ENCODE measurements at places on chromosomes 2 and 18. TPM values are rescaled to one million over a fixed set of nuclear protein-coding genes. Genes with fewer than 3 reads are reported as not detected.

The BOK gene
- total RNA-seq, result 42.4 TPM

The RGPD4 gene
- total RNA-seq, result not detected

The TNFRSF11A gene
- 0.66 TPM for total RNA-seq

The CABYR gene
- total RNA-seq, result 5.6 TPM

The RTKN gene
- 11.8 TPM for total RNA-seq

The SNTG2 gene
- not detected for total RNA-seq

The ALKAL2 gene
- total RNA-seq, result 0.17 TPM

The AGXT gene
- not detected for total RNA-seq

The DPP4 gene
- 297 TPM for total RNA-seq

The EDAR gene
- total RNA-seq, result not detected

The PPM1G gene
- total RNA-seq, result 63.4 TPM

The LRRTM4 gene
- total RNA-seq, result not detected

The TMEM169 gene
- total RNA-seq, result 0.26 TPM

The GPR45 gene
- not detected for total RNA-seq

The ZSWIM2 gene
- total RNA-seq, result under 0.01 TPM

The LONRF2 gene
- total RNA-seq, result under 0.01 TPM

The ALPI gene
- not detected for total RNA-seq

The KLHL29 gene
- total RNA-seq, result 4.9 TPM

The C2orf78 gene
- not detected for total RNA-seq

The SERPINB10 gene
- not detected for total RNA-seq

The ADCYAP1 gene
- total RNA-seq, result not detected

The MOGAT1 gene
- total RNA-seq, result not detected

The SIX2 gene
- total RNA-seq, result not detected
